ENCODE measurements at places on chromosomes 1 and 21.

GRCh38 chr21:41827951-41828883 lies 50.9 kb downstream of the PRDM15 start:
- DNase-seq, result no peak

DNA sequence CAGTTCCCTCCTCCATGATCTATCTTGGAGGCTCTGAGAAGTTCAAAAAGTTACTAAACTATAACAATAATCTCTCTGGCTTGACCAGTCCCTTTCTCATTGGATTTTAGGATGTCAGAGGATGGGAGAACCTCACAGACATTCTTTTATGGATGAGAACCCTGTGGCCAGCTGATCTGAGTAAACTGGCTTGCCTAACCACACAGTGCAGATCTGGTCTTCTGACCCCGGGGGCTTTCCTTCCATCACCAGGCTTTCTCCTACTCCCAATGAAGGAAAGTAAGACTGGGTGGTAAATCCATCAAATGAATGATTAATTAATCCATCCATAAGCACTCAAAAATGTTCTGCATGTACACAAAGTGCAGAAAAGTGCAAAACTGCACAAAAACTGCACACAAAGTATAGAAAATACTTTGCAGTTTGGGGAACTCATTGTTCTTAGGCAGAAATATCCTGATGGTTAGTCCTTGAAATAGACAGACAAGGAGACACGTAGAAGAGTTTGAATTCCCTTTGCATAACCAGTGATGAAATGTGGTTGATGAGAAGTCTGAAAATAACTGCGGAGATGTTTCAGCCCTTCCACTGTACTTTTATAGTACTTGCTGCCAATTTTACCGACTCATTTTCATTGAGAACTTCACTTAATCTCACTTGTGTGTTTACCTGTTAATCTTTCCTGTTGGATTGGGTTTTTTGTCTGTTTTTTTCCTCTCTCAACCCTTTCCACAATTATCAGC lies 2.5 kb upstream of the F3 start:
- DNase-seq, result no peak

DNA sequence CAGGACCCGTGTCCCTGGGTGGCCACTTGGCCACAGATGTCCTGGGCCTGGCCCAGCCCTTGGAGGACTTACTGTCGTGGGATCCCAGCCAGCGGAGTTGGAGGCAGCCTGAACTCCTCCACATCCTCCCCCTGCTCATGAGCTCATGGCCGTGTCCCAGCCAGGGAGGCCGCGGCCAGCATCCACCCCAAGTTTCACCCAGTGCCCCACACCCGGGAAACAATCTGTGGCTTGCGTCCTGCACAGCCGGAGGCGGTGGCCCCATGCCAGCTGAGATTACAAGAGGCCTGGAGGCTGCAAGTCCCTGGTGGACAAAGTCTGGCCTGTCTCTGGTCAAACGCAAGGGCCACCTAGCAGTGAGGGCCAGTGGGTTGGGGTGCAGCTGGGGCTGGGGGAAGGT lies 27.5 kb upstream of the TMEM52 start:
- DNase-seq, result no peak

GRCh38 chr1:67517046-67517445 lies 86.8 kb upstream of the SERBP1 start:
- DNase-seq, result no peak

- DNase-seq, result no peak
Observed at GRCh38 chr1:116988248-116988647, 13.3 kb upstream of the CD101 start.

- DNase-seq, result no peak
Observed at GRCh38 chr1:234614081-234614489, 4.1 kb upstream of the IRF2BP2 start.

- no peak for DNase-seq
Observed at GRCh38 chr1:94092210-94092613, 28.7 kb downstream of the ABCA4 start.

GRCh38 chr1:104132382-104132973 lies 382.8 kb downstream of the AMY1C start:
- DNase-seq, result no peak

- DNase-seq, result no peak
Observed at GRCh38 chr1:39833621-39834385, 45.1 kb upstream of the BMP8B start.

DNA sequence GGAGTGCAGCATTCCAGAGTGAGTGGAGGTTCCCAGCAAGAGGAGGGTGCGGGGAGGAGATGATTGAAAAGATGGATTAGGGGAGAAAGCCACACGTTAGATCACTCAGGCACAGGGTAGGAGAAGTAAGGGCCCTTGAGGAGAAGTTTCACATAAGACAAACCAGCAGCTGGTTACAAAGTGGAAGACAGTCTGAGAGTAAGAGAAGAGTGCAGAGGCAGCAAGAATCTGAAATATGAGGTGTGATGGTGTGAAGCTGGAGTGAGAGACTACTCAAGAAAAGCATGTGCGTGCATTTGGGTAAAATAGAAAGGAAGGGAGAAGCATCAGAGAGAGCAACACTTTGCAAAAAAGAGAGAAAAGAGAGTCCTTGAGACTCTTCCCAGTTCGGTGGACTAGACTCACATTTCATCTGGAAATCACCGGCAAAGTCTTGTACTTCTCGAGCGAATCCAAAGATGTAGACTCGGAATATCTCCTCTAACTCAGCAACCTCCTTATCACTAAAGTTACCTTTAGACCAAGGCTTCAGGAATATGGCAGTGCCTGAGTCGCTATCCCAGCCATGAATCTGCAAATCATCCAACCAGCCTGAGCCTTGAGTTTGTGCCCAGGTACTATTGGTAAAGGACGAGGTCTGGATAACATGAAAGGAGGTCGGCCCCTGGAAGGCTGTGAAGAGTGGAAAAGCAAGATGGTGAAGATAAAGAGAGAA lies 783 bp downstream of the CD1B start:
- no peak for DNase-seq

DNA sequence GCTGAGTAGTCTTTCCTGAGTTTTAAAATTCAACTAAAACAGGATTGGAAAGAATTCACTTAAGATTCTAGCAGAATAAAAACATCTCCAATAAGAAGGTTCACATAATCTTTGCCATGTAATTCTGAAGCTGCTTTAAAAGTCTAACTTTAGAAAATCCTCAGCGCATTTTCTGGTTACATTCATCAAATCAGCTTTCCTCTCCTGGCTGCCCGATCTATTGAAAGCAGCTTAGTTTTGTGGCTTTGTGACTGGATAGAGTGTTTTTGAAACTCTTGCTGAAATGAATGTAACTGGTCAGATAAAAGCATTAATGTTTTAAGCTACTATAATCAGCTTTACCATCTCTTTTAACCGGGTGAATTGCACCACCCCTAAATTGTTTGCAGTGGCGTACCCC lies 66.8 kb downstream of the DOP1B start:
- no peak for DNase-seq

DNA sequence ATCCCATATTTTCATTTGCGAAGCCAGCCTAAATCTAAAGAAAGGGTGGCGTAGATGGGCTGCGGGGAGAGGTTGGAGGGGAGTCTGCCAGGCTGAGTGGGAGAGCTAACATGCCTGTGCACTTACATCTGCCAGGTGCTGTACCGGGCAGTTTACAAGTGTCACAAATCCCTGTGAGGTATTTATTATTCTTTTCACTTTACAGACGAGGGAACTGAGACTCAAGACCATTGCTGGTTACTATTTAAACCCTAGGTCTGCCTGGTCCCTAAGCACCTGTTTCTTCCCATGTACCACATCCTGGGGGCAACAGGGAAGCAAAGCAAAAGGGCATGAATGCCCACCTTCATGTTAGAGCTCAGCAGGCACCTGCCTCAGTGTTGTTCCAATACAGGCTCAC lies 19.4 kb upstream of the EFNA1 start:
- no peak for DNase-seq

- no peak for DNase-seq
Observed at GRCh38 chr1:217363319-217363718, 267.6 kb downstream of the GPATCH2 start.

DNA sequence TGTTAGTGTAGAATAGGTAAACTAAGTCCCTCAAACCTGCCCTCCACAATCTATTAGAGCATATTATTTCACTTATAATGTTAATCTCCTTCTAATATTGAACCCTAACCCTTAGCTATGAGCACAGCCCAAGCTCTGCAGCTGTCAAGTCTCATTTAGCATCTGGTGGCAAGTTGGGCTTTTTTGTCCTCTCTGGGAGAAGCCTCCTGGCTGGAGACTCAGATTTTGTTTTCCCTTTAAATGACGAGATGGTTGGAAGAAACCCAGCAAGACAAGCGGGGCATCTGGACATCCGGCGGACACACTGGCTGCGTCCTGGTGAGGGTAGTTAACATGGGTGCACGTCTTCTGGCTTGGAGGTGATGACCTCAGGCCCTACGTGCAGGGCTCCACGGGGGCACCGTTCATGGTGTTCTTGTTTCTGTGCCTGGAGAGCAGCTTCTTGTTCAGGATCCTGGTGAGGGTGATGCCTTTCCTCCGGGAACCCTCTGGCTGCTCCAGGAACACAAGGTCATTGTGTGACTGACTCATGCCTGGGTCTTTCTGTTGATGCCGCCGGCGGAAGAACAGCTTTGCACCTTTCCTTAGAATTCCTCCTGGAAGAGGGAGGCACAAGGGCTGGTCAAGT lies 9.7 kb upstream of the PRDM15 start:
- DNase-seq, result no peak

DNA sequence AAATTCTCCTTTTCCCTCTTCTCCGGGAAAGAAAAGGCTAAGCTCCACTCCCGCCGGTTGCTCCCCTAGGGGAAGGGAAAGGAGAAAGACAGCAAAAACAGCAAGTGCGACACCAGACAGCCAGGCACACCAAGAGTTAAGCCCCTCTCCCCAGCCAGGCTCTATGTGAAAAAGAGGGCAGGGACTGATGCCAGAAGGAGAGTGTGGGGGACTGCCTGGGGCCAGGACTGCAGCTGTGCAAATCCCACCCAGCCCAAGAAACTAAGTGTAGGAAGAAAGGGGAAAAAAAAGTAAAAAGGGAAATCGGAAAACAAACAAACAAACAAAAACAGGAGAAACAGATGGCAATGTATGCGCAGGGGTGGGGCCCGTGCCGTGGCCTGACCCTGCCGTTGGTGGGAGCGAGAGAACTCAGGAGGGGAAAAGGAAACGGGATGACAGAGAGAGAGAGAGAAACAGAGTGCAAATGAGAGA lies 27.7 kb upstream of the FMO1 start:
- DNase-seq, result no peak

GRCh38 chr1:89566761-89567174 lies 42.1 kb downstream of the LRRC8B start:
- DNase-seq, result no peak

- DNase-seq, result no peak
Observed at GRCh38 chr1:26297791-26298124, 8.7 kb downstream of the UBXN11 start.

DNA sequence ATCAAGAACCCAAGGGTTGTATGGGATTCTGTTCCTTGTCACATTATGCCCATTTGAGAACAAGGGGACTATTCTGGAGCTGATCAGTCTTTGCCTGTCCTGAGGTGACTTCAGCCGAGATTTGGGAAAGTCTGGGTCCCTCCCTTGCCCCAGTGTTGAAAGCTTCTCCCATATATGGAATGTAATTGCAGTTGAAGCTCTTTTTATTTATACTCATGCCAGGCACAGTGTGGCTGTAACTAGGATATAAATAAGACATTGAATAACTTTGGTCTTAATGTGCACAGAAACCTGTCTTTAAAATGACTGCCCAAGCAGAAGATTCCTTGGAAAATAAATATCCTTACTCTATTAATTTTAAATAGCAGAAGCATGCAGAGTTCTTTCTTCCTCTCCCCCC lies 15.2 kb downstream of the AKNAD1 start:
- no peak for DNase-seq

Measured in stimulated activated CD4-positive, alpha-beta T cell treated with anti-CD3 and anti-CD28 coated beads, TNF-alpha, amount 100 ng/mL, for 1 hour (primary cell).